Epithelial cell of proximal tubule (primary cell): ENCODE measurements at places on chromosomes 7 and 10.

DNA sequence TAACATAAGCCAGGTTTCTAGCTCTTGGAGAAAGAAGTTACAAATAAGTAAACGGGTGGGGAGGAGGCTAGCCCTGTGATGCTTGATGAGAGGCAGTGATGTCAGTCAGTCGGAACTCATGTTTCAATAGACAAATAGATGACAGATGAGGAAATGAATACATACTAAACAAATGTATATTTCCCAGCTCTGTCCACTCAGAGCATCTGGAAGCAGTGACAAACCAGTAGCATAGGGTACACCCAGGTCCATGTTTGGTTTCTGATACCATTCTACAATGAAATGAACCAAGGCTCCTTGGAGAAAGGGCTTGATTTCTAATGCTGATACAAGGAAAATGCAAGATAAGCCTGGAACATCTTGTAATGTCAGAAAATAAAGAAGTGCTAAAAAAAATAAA is 30.6 kb downstream of the PODXL start:
- DNase-seq: no peak

- no peak for DNase-seq
Observed at GRCh38 chr7:45721686-45722598, 147.8 kb downstream of the ADCY1 start.

GRCh38 chr10:116084161-116084560 is 188.8 kb downstream of the GFRA1 start:
- DNase-seq: no peak

DNA sequence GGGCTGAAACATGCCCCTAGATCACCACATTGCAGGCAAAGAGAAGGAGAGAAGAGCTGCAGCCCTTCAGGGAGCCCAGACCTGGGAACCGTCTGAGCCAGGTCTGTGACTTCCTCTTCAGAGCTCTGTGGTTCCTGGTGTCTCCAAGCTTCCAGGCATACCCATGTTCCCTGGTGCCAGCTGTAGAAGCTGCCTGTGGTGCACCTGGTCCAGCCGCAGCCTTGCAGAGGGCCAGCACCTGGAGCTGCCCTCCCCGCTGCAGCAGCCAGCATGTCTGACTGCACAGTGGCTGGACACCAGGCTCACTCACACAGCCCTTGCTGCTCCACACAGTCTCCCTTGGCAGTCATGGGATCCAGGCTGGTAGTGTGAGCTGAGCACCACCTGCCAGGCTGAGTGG is 33.6 kb downstream of the C7orf25 start:
- no peak for DNase-seq

DNA sequence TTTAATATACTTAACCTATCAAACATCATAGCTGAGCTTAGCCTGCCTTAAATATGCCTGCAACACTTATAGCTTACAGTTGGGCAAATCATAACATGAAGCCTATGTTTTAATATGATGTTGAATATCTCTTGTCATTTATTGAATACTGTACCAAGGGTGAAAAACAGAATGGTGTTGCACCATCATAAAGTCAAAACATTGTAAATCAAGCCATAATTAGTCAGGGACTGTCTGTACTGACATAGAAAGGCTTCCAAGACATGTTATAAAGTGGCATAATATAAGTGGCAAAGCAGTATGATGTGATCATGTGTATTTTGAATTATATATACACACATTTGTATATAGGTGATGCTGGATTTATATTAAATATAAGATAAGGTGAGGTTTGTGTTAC is 140.0 kb downstream of the ZEB1 start:
- DNase-seq: no peak
